MCF 10A (cell line): ENCODE measurements at places on chromosomes 3 and 15.

DNA sequence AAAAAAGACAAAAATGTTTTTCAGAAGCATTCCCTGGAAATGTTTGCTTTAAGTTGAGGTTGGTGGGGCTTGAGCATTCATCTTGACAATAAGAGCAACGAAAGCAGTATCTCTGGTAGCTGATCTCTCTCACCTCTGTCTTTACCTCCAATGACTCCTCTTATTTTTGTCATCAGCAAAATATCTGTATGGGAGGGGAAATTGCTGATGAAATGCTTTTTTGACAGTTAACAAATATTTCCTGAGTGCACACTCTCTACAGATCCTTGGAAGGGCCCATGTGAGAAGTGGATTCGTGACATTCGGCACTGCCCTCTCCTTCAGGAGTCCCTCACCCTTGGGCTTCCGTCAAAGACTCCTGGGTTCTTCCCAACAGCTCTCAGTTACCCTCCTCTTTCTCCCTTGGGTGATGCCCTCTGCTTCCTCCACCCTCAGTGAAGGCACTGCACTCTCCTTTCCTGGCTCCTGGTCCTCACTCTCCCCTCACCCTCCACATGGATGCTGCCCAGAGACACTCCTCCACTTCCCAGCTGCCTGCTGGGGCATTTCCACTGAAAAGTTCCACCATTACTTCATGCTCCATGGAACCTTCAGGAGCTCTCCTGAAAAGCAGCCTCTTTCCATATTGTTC lies 2.9 kb upstream of the CGNL1 start:
- DNase-seq, result no peak

DNA sequence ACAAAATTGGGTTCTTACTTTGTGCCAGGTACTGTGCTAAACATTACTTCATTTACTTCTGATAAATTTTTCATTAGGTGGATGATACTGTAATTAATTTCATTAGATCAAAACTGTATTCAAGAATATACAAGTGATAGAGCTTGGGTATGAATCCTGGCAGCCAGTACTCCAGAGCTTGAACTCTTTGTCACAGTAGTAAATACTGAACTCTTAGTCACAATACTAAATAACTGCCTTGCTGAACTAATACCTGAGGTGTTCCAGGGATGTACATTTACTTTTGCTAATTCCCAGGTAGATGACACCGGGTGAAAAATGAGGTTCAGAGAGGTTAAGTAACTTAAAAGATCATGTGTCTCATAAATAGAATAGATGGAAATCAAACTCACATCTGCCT lies 20.3 kb downstream of the FXR1 start:
- no peak for DNase-seq

GRCh38 chr15:31266712-31267111 lies 59.9 kb upstream of the KLF13 start:
- no peak for DNase-seq

DNA sequence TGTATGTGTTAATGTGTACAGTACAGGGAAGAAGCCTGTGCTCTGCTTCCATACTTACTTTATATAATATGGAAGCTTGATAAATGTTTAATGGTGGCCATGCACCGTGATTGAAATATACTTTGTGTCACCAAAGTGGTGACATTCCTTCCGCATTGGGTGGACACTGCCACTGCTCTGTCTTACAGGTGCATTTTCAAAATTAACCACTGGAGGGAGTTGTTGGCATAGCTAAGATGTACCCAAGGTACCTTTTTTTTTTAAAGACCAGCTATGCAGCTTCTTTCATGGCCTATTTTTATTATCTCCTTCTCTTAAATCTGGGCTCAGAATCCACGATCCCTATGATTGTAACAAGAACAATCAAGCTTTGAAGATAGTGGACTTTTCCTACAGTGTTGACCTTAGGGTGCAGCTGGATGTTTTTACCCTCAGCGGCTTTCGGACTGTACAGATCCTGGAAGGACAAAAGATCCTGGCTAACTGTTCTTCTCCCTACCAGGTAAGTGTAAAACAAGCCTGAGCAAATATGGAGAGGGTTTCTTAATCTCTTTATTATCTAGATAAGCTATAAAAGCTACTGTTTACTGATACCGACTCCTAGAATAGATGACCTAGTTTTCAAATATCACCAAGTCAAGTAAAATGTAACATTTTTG lies 21.6 kb upstream of the PAK6 start:
- peak; percentile 70 for DNase-seq

DNA sequence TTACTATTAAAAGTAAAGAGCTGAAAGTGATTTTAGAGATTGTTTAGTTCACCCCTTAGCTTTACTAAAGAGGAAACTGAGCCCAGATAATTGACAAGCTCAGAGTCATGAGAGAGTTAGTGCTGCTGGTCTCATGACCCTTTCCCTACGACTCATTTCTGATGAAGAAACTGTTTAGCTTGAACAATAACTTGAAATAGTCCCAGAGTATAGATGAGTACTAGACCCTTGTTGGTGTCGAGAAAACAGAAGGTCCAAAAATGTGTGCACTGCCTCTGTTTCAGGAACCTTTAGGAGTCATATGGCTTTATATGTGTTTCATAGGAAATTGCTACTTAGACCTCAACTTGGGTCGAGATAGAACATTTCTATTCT lies 58.2 kb downstream of the IL16 start:
- DNase-seq, result no peak

DNA sequence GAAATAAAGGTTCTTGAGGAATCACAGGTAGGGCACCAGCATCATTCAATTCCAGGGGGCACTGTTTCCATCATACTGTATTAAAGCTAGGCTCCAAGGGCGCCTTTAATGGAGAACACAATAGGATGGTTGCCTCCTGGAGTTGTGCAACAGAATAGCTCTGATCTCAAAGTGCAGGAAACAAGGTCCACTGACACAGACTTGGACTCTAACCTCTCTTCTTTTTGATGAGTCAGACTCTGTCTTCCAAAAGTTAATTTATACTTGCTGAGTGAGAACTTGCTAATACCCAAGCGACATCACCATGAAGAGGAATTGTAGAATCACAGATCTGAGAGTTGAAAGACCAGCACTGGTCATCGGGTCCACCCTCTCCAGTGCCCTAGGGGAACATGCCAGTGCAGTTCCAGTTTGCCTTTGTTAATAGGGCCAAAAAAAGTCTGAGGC lies 94.4 kb upstream of the PHLDB2 start:
- peak; percentile 84 for DNase-seq

GRCh38 chr15:98617328-98617980 lies 30.9 kb upstream of the IGF1R start:
- DNase-seq, result no peak

DNA sequence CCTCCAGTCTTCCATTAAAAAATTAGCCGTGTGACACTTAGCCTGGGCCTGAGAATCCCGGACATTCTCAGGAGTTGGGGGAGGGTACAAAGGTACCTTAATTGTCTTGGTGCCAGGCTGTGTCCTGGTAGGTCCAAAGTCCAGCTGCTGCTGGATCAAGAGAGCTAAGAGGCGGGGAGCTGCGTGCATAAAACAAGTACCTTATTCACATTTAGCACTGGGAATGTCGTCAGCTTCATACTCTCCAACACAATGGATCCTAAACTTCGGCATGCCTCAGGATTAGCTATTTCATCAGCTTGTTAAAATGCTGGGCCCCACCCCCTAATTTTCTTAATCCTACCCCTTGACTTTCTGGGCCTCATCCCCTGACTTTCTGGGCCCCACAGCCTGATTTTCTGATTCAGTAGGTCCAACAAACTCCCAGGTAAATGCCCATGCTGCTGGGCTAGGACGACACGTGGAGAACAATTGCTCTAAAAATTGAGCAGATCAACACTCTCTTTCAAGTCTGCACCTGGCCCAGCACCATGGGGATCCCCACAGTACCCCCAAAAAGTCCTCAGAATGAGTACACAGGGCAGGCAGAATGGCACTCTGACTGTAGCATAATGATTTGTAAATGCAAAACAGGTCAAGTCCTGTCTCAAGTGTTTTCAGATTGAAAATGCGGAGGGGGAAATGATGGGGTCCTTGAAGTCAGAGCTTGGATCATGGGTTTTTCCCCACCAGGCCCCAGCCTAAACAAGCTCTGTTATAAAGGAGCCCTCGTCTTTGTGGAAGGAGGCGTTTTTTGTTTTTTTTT lies 5.6 kb upstream of the AEN start:
- DNase-seq, result no peak

GRCh38 chr3:150975992-150976368 lies 3.5 kb upstream of the CLRN1 start:
- DNase-seq, result no peak

- DNase-seq, result no peak
Measured at GRCh38 chr3:27594096-27594690, 110.0 kb upstream of the SLC4A7 start.
